ENCODE measurements at places on chromosomes 12 and 14. TPM values are rescaled to one million over a fixed set of nuclear protein-coding genes. Genes with fewer than 3 reads are reported as not detected.
A peak's percentile ranks its signal among the peaks of the same experiment; 100 is the strongest.

DNA sequence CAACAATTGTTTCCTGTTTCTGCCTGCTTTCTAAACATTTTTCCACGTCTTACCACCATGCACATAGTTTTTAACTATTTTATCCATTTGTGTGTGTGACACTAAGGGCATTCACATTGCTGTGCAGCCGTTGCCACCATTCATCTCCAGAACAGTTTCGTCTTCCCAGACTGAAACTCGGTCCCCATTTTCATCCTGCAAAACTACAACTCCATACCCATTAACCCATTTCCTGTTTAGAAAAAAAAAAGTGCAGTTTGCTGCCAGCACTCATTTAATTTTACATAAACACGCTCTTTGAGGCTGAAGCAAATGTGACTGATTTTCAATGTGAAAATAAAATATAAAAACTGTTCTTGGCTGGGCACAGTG, 15.5 kb downstream of the UBC start:
- DNase-seq = no peak

GRCh38 chr12:45379261-45379660, 163.4 kb downstream of the ANO6 start:
- DNase-seq = no peak

Gene KIF26A
- polyA plus RNA-seq = 5.7 TPM

DNA sequence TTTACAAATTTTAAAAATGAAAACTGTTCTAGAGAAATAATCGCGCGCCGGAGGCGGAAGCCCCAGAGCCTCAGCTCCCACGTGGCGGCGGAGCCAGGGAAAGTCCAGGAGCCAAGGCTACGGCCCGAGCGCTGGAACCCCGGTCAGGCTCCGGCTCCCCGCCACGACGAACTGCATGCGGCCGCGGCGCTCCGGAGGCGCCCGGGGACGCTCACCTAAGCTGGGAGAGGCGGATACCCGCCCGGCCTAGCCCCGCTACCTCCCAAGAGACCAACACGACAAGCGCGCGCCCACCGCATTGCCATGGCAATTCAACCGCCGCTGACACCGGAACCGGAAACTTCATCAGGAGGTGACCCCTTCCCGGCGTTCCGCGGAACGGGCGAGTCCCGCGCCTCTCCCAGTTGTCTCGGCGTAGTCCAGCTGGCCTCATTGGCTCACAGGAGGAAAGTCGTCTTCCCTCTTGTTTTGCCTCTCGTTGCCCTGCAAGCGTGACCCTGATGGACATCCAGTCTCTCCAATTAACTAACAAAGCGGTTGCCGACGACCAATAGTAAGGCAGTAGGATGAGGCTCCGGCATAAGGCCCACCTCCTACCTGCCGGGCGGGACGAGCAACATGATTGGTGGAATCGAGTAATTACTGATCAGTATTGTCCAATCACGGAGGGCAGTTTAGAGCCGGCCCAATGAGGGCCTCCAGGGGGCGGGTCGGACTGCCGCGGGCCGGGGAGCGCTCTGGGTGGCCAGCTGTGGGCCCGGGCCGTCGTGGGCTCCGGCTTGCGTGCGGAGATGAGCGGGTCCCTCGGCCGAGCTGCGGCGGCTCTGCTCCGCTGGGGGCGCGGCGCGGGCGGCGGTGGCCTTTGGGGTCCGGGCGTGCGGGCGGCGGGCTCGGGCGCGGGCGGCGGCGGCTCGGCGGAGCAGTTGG, at the start of gene GLRX5:
GLRX5 (plus strand) TSS at position 752 of the 927 bp plus-strand sequence; CDS start at position 792, 40 bp downstream.
- DNase-seq = peak; percentile 100

Gene OR4E2
- not detected for polyA plus RNA-seq

DNA sequence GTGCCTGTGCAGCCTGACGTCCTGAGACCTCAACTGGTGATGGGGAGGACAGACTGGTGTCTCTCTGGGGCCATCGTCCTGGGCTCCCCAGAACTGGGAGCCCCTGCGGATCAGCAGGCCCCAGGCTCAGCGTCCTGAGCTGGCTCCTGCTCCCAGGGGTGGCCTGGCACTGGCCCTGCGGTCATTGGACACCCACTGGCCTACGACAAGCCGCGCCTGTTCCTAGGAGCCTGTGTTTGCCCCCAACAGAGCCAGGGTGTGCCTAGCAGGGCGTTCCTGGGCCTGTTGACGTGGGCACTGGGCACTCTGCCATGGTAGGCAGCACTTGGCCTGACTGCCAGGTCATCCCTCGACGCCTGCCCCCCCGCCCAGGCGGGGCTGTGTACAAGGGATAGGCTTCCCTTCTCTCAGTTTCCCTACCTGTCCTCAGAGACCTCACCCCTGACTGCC, 8.4 kb downstream of the ADSS1 start:
- DNase-seq = no peak

Gene LHX5
- polyA plus RNA-seq = not detected

GRCh38 chr12:2353281-2353680, 300.5 kb downstream of the CACNA1C start:
- DNase-seq = no peak

- DNase-seq = no peak
Measured at GRCh38 chr12:121214855-121215745, 5.2 kb downstream of the P2RX4 start.

Data from urinary bladder (tissue), 4 donors.